ENCODE measurements at places on chromosomes 11 and 22. TPM values are rescaled to one million over a fixed set of nuclear protein-coding genes. Genes with fewer than 3 reads are reported as not detected.

GRCh38 chr11:24709928-24710565 lies 213.2 kb downstream of the LUZP2 start:
- DNase-seq: no peak

- peak; percentile 28 for DNase-seq
Observed at GRCh38 chr11:17574141-17575091, 27.4 kb downstream of the OTOG start.

CAPN5 gene
- total RNA-seq: 2.5 TPM

DNA sequence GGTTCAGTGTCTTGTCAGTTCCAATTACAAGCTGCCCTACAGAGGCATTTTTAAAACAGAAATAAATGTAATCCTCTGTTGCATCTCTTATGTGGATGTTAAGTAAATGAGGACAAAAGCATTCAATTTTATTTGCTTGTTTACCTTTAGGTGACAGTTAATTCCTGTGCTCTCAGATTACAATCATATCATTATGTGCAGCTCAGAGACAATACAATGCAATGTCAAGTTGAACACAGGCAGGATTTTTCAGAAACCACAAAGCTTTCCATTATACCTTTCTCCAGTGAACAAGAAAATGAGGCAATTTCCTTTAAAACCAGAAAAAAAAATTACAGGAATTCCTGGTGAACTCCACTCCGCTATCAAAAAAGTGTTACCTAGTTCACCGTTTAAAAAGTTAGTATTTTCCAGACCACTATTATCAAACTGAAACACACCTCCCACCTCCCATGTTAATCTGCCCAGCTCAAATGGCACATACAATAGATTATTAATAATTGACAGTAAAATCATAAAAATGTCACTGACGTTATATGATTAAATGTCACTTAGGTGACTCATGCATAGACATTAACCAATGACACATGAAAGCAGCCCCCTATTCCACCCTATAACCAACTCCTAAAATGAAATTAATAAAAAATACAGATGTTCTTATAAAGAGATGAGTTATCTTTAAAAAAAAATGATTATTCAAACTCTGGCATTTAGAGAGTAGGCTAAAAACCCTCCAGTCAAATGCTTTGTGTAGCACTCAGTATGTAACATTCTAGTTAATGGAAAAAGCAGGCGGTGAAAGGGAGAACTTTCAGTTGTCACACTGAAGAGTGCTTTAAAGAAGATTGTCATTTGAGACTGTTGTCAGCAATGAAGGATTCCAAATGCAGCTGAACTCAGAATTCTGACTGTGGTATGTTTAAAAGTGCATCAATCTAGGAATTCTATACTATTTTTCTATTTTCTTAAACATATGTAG lies 98.6 kb downstream of the MUC15 start:
- DNase-seq: no peak

DNA sequence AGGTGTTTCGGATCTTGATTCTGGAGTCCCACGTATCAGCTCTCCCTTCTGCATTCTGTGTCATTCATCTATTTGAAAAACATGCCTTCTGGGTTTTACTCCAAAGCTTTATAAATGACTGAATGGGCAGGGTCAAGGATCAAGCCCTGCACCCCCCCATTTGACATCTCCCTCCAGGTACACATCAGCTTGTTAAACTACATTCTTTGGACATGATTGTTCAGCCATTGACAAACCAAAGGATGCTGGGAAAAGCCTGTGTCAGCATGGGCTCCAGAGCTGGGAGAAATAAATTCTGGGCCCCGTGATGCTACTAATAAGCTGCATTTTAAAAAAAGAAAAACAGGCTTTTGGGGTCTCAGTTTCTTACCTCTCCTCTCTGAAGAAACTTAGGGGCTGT lies 103.7 kb downstream of the DSCAML1 start:
- DNase-seq: no peak

DNA sequence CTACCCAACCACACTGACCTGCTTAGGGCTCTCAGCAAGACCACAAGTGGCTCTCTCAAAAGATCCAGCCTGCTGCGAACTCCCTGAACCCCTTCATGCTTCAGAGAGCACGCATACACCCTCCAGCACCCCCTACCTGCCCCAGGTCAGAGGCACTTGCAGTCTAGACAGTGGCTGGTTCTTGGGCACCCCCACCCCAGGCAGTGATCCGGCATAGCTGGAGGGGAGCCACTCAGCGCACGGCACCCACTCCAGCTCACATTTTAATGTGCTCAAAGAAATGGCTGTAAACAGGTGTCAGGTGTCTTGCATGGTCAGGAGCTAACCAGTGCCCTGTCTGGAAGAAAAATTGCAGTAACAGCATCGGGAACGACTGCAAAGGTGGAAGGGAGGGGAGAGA lies 140.8 kb downstream of the PKNOX2 start:
- no peak for DNase-seq

- no peak for DNase-seq
Observed at GRCh38 chr11:19040051-19040450, 20.5 kb downstream of the MRGPRX2 start.

DNA sequence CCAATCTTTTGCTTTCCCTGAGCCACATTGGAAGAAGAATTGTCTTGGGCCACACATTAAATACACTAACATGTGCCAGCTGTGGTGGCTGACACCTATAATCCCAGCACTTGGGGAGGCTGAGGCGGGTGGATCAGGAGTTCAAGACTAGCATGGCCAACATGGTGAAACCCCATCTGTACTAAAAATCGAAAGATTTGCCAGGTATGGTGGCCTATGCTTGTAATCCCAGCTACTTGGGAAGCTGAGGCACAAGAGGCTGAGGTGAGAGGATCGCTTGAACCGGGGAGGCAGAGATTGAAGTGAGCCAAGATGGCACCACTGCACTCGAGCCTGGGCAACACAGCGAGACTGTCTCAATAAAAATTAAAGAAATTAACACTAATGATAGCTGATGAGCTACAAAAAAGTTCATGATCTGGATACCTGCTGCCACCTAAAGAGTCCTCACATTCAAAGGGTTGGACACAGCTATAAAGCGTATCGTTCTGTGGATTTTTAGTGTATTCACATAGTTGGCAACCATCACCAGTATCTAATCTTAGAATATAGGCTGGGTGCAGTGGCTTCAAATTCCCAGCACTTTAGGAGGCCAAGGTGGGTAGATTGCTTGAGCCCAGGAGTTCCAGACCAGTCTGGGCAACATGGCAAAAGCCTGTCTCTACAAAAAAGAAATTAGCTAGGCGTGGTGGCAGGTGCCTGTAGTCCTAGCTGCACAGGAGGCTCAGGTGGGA lies 3.4 kb upstream of the LDHC start:
- no peak for DNase-seq

ISX gene
- total RNA-seq: not detected

SLC35E4 gene
- 3.4 TPM for total RNA-seq

DNA sequence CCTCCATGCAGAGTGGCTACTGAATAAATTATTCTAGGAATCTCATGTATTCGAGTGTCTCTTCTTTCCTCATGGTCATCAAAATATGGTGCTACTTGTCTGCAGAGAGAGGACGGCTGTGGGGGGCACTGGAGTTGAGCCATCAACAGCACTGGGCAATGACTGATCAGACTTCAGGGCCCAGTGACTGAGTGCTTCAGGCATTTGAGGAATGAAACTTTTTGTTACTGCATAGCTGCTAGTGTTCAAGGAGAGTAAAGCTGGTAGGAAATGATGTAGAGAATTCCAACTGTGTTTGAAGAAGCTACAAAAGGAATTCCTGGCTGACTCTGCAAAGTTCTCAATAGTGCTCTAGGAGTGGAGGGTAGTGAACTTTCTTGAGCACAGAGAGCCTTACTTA lies 277.7 kb downstream of the CADM1 start:
- no peak for DNase-seq

DNA sequence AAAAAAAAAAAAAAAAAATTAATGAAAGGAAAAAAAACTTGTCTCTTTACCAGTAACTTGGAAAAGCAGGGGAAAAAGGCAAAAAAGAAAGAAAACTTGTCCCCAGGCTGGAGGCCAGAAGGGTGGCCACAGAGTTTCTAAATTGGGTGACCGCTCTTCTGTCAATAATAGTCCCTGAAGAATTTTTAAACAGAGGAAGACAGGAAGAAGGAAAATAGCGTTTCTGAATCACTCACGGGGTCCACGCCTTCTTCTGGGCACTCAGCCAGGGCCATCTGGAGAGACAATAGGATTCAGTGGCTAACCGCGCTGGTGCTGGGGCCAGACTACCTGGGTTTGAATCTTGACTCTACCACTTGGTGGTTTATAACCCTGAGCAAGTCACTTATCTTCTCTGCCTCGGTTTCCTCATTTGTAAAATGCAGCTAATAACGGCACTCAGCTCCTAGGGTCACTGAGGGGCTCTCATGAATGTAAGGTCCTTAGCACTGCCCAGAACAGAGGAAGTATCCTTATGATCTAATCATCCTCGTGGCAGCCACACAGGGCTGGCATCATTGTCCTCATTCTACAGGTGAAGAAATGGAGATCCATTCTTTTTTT lies 7.0 kb downstream of the C11orf86 start:
- DNase-seq: no peak

GRCh38 chr22:42797011-42797410 lies 60.1 kb downstream of the ARFGAP3 start:
- DNase-seq: no peak

EXPH5 gene
- 0.90 TPM for total RNA-seq

DGAT2 gene
- total RNA-seq: 3.1 TPM

CD3E gene
- total RNA-seq: 25.7 TPM

DNA sequence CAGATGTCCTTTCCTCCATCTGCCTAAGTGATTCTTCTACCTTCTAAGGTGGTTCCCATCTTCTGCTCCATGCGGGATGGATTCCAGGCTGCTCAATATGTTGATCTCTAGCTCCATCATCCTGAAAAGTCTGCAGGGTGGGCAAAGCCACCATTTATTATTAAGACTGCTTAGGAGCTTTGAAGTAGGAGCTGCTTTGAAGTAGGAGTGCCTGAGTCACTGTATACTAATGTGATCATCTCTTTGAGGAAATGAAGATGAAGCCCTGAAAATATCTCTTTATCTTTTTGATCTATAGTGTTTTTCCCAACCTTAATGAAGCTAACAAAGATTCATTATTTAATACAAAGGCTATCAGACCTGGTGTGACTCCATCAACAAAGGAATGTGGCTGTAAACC lies 13.1 kb downstream of the HEPHL1 start:
- no peak for DNase-seq

- DNase-seq: no peak
Observed at GRCh38 chr11:31262761-31263160, 106.8 kb downstream of the DCDC1 start.

DNA sequence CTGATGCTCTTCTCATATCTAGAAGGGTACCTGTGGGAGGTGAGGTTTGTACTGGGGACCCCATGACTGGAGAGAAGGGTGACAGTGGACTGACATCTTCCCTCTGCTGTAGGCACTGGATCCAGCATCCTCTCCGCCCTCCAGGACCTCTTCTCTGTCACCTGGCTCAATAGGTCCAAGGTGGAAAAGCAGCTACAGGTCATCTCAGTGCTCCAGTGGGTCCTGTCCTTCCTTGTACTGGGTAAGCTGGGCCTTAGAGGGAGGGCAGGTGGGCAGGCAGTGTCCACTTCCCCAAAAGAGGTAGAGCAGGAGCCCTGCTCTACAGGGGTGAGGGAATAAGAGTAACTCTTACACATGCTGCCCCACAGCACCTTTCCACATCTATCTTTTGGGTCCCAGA lies 15.9 kb downstream of the DGAT2 start:
- no peak for DNase-seq

TRIM29 gene
- total RNA-seq: not detected

CRYBB2 gene
- not detected for total RNA-seq

DNA sequence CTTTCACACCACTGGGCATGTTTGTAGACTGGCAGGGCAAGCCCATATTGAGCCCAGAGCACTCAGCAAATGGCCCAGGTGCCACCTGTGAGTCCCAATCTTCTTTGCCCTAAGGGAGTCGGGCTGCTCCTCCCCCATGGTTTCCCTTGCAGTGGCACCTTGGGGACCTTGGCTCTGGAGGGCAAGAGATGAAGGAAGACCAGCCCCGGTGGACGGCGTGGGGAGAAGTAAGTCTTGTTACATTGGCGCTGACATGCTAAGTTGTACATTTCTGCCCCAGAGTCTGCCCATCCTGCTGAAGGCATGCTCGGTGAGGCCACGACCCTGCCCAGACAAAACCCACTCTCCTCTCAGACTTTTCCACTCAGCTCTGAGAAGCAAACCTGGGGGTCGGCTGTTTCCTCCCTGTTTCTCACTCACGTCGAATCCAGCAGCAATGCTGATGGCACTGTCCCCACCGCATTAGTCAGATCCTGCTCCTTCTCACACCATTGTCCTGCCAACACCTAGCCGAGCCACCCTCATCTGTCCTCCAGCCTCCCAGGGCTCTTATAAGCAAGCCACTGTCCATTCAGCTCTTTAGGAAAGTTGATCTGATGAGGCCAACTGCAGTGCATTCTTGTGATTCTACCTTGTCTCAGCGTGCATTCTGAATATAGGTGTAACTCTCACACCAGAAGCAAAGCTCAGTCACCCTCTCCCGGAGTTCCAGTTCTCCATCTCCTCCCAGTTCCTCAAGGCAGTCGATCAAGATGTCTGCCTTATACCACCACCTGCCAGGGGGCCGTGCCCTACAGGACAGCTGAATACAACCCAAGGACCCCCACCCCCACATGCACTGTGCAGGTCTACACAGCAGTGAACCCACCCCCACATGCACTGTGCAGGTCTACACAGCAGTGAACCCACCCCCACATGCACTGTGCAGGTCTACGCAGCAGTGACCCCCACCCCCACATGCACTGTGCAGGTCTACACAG lies 827.1 kb downstream of the TBC1D22A start:
- DNase-seq: no peak

DNA sequence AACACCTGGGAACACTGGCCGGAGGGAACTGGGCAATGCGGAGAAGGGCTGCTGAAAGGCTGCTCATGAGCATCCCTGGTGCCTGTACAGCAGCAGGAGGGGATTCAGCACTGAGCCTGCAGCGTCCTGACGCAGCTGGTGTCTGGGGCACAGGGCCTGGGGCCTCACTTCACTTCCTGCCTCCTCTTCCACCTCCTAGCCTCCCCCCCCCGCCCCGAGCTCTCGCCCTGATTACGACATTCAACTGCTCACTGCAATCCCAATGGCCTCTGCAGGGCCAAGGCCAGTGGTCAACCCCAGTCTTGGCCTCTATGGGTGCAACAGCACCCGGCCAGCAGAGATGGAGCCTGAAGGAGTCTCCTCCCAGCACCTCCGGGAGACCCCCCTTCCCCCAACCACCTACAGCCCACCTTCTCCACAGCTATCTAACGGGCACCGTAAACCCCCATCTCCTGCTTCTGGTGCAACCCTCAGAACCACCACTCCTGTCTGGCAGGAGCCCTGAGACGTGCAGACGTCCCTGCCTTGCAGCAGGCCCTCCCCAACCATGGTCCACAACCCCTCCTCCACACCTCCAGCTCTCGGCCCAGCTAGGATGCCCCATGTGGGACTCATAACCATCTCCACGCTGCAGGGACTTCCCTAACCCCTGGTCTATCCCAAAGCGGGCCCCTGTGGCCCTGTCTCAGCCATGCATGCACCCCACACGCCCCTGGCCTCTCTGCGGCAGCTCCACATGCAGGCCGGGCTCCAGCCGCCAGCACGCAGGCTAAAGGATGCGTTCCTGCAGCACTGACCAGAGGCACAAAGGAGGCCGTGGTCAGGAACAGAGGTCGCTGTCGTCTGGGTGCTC lies 38.2 kb downstream of the BRD1 start:
- DNase-seq: no peak

All from natural killer cell treated with Interleukin-12 subunit alpha and Interleukin-12 subunit beta and Interleukin-15 and Interleukin-18, amount 100 ng/mL, for 72 hours (primary cell).